Cortex of kidney (tissue), 1 donor: ENCODE measurements at places on chromosomes 3 and 15.

GRCh38 chr3:152269831-152270734 lies 1.4 kb downstream of the MBNL1 start:
- no peak for DNase-seq

GRCh38 chr3:62238431-62238830 lies 134.9 kb downstream of the FEZF2 start:
- no peak for DNase-seq

DNA sequence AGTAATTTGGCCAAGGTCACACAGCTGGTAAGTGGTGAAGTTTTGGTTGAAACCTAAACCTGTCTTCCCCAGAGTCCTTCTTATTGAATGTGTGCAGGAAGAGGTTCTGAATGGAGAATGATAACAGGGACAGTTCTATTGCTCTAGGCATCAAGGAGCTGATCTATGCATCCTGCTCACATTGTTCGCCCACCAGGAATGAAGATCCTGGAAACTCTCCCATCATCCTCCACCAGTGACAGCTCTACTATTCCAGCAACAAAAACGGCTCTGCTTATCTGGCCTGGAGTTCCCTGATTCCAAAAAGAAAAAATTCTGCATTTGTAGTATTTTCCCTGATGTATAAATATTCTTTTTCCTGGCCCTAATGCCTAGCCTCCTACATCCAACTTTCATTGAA lies 16.4 kb upstream of the TNFAIP8L3 start:
- DNase-seq = no peak

DNA sequence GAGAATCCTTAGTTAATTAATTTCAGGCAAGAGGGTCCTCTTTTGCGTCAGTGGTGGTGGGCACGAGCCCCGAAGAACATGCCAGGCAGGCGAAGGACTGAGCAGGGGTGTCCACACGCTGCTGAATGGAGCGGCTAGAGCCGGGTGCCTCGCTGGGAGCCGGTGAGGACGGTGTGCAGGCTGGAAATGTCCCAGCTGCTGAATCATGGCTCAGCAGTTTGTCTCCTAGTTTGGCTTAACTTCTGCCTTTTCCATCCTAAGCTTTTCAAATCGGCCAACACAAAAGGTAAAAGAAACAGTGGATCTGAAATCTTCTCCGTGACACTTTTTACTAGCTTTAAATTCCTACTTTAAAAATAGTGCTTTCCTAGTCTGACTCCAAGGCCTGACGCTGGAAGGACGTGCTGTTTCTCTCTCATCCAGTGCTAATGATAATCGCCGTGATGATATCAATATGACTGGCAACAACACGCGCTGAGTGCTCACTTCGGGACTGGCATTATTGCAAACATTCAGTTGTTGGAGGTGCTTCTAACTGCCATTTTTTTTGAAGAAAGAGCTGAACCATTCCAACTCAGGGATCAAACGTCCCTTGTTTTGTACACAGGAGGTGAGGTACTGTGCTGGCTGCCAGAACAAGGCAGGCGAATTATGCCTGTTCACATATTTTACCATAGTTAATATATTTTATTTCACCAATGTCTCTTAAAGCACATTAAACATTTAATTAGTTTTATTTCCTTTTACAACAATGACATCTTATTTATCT lies 19.8 kb downstream of the PCSK6 start:
- DNase-seq = no peak

- no peak for DNase-seq
These were observed 31.8 kb downstream of the PCOLCE2 start for GRCh38 chr3:142857056-142857455.

DNA sequence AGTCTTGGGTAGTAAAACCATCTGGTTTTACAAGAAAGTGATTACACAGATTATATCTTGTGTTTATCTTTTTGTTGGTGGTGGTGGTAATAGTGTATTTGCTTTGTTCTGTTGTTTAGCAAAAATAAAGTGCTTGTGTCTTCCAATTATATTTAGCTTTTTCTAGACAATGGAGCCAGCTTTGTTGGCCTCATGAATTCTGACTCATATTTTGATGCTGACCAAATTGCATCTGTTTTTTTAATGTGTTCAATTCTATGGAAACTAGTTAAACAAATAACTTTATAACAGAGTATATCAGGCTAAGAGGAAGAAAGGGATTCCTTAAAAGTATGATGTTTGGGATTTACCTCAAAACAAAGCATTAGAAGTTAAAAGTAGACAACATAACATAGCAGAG lies 69.3 kb upstream of the BFSP2 start:
- no peak for DNase-seq
